Stomach (tissue), 19 donors: ENCODE measurements at places on chromosomes 3 and 15.

DNA sequence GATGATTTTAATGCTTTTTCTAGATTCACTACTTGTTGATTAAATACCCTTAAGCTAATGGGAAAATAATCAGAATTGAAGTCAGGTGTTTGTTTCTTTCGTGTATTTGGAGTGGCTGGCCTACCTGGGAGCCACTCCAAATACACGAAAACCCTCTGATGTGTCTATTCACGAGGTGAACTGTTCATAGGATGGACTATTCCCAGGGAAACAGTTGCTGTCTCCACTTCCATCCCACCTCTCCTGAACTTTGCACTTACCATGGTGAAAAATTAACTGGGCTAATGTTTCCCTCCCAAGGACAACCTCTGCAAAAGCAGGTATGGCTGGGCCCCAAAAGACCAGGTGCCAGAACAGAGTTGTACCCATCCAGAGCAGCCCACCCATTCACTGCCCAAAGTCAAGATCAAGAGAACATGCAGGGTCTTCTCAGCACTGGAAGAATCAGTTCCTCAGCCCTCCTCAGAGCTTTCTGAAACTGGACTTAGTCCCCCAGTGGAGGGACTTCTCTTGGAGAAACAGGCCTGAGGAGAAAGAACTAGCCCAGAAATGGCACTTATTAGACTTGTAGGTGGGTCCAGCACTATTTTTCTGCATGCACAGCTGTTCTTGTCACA lies 2.9 kb upstream of the SMAD3 start:
- no peak for DNase-seq

DNA sequence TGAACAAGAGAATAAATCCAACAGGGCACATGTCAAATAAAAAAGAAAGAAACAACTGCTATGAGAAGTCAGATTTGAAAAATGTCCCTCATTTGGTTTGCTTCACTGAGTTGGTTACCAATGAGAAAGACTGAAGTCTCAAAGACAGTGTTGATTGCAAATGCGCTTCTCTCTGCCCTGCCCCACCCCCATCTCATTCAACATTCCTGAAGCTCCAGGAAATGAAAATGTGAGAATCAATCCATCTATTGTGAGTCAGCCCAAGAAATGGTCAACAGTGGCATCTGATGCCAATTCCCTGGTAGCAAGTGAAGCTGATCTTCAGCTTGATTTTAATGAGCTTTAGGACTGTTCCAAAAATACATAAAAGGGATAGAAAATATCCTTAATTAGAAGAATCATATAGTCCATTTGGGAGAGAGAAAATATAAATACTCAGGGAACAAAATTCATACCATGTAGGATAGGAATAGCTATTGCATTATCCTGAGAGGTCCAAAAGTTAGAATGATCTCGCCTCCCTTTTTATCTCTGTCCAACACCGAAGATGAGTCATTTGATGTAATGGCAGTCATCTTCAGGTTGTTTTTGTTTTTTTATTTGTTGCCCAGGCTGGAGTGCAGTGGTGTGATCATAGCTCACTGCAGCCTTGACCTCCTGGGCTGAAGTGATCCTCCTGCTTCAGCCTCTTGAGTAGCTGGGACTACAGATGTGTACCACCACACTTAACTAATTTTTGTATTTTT lies 200.3 kb upstream of the UMPS start:
- DNase-seq: no peak

- no peak for DNase-seq
Measured at GRCh38 chr3:104582092-104582491, 784.6 kb upstream of the ALCAM start.

DNA sequence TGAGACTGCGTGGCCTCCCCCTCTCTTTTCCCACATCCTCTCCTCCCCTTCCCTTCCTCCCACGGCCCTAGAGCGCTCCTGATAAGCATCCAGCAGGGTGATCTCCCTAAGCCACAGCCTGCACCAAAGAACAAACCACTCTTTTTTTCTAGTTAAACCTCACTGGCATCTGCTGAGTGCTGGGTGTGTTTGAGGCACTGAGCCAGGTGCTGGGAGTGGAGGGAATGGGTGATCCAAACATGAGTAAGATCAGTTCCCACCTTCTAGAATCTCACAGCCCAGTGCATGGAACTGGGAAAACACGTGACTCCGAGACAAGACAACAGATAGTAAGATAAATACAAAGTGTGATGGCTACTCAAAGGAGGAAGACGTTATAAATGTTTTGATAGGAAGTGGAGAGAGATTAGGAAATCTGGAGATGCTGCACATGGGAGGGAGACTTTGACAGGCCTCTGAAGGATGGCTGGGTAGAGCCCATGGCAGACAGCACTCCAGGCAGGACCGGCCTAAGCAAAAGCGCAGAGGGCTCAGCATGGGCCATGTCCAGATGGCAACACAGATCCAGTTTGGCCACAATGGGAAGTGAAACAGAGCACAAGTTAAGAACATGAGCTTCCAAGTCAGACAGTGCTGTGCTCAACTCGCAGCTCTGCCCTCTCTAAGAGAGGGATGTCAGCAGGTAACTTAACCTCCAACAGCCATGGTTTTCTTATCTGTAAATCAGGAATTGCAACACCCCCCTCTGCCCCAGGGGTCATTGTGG lies 55.6 kb downstream of the CCR3 start:
- DNase-seq: peak; percentile 17

- no peak for DNase-seq
Measured at GRCh38 chr3:188439080-188439479, 285.1 kb downstream of the LPP start.

- DNase-seq: no peak
Measured at GRCh38 chr3:141682007-141682406, 56.1 kb upstream of the RNF7 start.

- no peak for DNase-seq
Measured at GRCh38 chr3:47762233-47762632, 19.5 kb downstream of the SMARCC1 start.

DNA sequence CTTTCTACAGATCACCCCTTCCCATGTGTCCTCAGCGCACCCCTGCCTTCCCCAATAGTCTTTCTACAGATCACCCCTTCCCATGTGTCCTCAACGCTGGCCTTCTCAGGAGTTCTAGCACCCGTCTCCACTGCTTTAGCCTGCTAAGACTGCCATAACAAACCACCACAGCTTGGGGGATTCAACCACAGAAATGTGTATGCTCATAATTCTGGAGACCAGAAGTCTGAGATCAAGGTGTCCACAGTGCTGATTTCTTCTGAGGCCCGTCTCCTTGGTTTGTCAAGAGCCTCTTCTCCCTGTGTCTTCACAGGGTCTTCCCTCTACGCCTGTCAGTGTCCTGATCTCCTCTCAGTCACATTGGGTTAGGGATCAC lies 68.1 kb upstream of the CGNL1 start:
- DNase-seq: no peak

GRCh38 chr3:156351783-156352182 lies 203.1 kb downstream of the SSR3 start:
- no peak for DNase-seq

GRCh38 chr3:59027607-59028006 lies 22.2 kb downstream of the CFAP20DC start:
- no peak for DNase-seq

DNA sequence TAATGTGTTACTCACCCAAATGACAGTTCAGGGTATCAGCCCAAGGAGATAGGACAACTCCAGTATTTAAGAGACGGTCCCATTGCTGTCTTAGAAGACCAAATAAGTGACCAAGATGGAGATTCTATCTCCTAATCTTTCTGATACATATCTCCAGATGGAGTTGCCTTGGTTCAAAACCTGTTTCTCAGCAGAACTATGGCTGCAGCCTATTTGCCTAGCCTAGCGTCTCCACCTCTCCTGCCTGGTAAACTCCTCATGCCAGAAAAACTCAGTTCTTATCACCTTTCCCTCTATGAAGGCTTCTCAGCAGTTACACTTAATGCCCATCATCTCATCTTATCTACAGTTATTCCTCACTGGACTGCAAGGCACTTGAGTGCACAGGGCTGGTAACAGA lies 1.2 kb upstream of the CSPG5 start:
- DNase-seq: no peak

- DNase-seq: no peak
Measured at GRCh38 chr3:10935028-10935427, 57.5 kb upstream of the SLC6A1 start.

GRCh38 chr3:178289544-178290160 lies 246.6 kb upstream of the KCNMB2 start:
- no peak for DNase-seq

GRCh38 chr3:171822431-171823106 lies 12.3 kb upstream of the PLD1 start:
- DNase-seq: no peak

DNA sequence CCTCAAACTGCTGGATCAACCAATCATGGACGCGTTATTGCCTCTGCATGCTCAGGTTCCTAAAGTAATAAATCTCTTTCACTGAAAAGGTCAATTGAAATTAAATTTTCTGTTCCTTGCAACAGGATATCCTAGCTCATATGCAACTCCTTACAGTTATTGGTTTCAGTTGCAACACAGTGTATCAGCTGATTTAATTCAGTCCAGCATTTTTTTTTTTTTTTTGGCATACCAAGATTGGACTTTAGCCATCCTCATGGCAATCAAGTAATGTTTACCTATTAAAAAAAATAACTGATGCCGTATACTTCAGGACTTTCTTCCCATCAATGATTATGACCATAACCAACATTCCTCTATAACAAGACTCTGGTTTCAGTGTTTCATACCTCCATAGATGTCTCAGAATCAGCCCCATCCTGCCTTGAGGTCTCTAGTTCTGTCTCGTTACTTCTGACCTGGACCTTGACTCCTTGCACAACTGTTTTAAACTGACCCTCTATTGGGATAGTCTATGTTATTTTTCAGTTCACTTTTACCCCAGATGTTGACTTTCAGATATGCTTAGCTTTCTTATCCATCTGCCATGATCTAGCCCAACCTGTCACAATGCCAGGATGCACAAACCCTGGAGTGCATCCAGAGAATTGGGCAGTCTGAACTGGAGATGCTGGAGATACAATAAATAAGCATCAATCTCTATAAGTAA lies 265.0 kb upstream of the GADL1 start:
- DNase-seq: no peak

GRCh38 chr3:78163379-78163778 lies 1123.5 kb downstream of the ROBO2 start:
- DNase-seq: no peak

DNA sequence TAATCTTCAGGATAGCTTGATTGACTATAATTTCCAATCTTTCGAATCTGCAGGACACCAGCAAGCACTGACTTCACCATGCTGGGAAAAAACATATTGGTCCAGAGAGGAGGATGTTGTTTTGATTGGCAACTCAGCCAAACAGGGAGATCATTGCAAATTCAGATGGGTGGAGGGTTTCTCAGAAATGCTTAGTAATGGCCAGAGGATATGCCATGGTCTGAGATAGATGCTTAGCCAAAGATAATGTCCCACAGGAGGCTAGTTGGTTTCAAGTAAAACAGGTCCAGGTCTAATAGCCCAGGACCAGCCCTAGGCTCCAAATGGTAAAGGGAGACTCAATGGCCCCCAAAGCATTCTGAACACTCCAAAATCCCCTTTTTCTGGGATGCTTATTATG lies 46.7 kb upstream of the CCDC80 start:
- DNase-seq: no peak
